ENCODE measurements at places on chromosomes 5 and 9.

DNA sequence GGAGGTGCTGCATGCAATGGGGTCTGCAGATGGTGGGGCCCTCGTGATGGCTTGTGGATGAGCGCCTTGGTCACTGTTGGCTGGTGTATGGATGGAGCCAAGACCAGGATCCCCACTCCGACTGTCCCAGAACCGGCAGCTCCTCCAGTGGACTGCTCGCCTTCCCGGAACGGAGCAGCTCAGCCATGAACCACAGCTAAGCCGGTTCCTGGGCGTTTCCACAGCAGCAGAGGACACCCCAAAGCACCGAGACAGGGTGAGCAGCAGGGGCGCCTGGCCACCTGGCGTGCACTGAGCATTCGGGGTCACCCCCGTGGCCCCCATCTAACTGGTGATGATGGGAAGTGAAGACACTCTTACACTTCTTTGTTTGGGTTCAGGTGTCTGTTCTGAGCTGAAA lies 26.1 kb downstream of the CCDC187 start:
- DNase-seq, result no peak

DNA sequence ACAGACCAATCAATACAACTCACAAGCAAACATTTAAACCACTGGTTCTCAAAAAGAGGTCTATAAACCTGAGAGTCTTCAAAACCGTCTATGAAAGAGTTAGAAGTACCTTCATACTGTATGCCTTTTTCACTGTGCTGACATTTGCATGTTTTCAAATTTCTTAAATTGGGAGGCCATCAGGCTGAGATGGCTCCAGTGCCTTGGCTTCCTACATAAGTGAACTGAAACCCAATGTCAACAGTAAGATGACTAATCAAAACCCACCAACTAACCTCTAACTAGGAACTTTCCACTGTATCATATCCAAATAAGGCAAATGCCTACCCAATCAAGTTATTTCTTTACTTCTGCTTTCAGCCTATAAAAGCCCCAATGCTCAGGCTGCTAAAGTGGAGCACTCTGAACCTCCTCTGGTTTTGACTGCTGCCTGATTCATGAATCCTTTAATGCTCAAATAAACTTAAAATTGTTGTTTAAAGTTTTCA lies 35.1 kb downstream of the FAM13B start:
- no peak for DNase-seq

DNA sequence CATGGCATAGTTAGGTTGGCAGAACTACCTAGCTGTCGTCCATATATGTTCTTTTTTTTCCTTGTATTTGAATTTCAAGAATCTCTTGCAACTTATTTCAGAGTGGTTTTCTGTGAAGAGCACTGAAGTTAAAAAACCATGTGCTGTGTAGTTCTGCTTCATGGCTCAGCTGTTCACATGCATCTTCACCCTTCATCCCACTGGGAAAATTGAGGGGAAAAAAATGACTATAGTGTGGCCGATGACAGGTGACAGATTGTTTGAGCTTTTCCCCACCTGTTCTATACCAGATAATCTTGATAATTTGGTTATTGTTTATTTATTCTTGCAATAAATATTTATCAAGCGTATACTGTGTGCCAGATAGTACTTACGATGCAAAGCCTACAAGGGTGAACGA lies 77.8 kb downstream of the AOPEP start:
- no peak for DNase-seq

DNA sequence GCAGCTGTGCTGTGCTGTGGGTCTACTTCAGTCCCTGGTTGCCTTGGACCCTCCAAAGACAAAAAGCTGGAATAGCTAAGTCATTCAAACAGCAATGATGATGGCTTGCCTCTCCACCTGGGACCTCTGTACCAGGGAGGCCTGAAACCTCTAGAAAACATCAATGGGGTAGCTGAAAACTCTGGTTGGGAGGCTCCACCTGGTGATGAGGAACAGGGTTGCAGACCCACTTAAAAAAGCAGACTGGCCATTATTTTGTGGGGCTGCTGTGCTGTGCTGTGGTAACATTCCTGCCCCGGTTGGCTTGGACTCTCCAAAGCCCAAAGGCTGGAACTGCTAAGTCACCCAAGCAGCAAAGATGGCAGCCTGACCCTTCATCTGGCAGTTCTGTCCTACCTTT lies 839.3 kb upstream of the ARRDC3 start:
- no peak for DNase-seq

DNA sequence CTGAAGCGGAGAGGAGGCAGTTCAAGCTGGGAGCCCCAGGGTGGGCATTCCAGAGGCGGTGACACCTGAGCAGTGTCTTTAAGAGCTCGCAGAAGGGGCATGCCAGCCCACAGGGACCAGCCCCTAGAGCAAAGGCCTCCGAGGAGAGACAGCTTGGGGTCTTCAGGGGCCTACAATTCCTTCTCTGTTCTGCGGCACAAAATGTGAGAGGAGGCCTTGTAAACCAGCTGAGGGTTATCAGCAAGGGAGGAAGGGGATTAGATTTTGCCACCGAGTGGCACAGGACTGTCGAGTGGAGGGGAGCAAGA lies 505 bp upstream of the SIGMAR1 start:
- no peak for DNase-seq

- no peak for DNase-seq
These were observed 73.5 kb downstream of the NR6A1 start for GRCh38 chr9:124697326-124698200.

DNA sequence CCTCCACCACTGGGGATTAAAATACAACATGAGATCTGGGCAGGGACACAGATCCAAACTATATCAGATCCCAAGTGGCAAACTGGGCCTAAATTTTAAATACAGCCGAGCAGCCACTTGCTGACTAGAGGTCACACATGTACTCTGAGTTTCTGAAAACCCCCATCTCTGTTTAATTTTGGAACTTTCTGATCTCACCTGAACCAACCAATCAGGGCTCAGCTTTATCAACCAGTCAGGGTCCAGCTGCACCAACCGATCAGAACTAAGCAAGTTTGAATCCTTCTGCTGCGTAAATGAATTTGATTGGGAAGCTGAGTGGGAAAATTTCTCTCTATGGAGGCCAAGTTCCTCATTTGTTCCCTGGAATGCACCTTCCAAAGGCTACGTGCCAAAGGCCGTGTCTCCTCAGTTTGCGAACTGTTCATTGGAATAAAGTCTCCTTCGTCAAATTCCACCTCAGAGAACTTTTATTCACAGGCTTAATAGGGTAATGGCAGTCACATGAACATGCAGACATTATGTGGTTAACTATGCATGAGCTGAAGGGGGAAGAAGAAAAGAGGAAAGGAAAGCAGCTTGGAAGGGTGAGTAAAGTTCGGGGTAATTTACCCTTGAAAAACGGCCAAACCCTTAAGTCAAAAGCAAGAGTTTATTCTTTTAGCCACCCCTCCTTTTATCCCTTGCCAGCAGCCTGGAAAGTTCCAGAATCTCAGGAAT lies 3.7 kb downstream of the CD180 start:
- DNase-seq, result no peak

- no peak for DNase-seq
These were observed 24.8 kb downstream of the ADCY2 start for GRCh38 chr5:7420510-7421280.

DNA sequence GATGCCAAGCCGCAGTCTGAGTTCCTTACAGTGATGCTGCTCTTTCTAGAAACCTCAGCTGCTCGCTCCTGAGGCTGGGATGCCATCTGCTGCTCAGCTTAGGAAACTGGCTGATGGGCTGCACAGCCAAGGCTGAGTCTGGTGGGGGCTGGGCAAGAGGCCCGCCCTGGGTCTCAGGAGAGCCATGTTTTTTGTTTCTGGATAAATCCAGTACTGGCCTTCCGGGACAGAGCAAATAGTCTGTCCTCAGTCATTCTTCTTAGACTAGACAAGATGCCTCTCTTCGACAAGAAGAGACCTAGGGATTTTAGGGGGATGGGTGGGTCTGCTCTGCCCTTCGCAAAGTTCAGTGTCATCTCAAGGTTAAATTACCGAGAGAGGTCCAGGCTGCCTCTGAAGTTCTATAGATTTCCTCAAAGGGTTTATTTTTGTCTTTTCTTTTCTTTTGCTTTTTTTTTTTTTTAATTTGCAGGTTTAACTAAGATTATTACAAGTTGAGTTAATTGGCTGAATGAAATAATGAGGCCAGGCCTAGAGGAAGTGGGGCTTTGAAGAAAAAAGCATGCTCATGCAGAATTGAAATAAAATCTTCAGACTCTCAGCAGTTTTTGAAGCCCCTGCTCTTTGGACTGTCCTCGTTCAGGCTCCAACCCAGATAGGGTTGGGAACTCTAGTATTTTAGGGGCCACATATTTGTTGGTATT lies 30.6 kb upstream of the MATR3 start:
- DNase-seq, result peak; percentile 52

DNA sequence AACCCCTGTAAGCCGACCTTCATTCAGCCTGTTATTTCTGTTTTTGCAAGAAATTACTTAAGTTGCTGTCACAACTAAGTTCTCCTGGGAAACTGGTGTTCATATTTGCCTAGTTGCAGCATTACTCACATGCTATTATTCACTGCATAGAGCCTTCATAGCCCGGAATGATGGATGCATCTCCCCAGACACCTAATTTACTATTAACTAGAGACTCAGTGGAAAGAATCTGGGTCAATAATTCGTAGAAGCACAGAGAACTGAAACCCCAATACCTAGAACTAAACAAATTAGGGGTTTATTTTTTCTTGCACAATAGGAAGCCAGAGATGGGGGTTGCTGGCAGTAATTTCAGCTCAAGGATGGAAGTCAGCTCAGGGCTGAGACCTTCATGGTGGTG lies 45.7 kb upstream of the FAM170A start:
- no peak for DNase-seq

- DNase-seq, result no peak
These were observed 1717.2 kb upstream of the C9orf72 start for GRCh38 chr9:29290516-29290915.

DNA sequence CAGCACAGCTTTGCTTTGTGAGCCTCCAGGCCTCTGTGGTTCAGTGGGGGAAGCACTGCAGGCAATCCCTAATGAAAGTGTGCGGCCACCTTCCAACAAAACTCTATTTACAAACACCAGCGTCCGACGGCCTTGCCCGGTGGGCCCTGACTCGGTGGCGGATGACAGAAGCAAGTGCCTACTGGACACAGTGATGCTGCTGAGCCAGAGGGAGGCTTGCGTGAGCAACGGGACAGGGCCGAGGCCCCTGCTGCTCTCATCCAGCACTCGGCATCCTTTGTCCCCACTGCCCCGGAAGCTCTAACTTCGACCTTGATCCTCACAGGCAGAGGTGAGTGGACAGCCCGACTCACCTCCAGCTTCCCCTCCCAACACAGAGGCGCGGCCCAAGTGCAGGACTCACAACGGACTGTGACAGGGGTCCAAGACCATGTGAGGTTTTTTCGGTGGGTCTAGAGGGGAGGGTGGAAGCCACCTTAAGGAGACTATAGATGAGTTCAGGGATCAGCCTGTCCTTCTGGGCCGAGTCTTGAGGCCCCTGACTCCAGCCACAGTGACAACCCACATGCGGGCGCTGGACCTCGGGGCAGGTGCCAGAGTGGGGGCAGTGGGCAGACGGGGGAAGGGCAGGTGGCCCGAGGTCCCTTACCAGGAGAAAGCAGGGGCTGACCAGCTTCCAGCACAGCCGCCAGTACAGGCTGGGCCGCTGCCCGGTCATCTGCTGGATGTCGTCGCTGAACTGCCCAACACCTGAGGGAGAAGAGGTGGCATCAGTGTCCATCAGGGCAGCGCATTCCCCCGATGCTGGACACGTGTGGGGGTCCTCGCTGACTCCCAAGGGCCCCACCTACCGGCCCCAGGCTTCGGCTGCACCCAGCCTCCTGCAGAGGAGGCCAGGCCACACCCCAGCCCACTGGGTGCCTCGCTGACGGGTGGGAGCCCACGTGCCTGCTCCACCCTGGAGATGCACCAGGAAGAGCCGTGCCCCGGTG lies 39.4 kb downstream of the SLC6A3 start:
- no peak for DNase-seq

DNA sequence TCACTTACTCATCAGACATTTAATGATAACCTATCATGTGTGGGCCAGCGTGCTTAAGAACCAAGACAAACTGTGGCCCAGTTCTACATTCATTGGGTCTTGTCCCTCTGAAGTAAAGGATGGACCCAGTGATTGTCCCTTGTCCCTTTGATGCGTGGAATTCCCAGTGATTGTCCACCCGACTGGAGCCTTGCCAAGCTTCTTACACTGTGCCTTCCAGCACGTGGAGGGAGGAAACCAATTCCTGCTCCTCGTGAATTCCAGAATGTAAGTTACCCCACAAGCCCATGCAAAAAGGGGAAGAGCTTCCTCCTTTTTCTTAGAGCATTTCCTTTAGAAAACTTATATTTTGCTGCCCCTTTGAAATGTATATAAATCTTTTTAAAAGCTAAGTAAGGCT lies 7.9 kb downstream of the CKMT2 start:
- no peak for DNase-seq
